ENCODE measurements at places on chromosomes 13 and 19.

DNA sequence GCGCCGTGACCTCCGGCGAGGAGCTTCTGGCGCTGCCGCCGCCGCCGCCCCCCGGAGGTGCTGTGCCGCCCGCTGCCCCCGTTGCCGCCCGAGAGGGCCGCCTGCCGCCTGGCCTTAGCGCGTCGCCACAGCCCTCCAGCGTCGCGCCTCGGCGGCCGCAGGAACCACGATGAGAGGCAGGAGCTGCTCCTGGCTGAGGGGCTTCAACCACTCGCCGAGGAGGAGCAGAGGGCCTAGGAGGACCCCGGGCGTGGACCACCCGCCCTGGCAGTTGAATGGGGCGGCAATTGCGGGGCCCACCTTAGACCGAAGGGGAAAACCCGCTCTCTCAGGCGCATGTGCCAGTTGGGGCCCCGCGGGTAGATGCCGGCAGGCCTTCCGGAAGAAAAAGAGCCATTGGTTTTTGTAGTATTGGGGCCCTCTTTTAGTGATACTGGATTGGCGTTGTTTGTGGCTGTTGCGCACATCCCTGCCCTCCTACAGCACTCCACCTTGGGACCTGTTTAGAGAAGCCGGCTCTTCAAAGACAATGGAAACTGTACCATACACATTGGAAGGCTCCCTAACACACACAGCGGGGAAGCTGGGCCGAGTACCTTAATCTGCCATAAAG, 4.8 kb downstream of the PDX1 start:
- no peak for DNase-seq

- DNase-seq, result no peak
Measured at GRCh38 chr13:67642657-67643056, 412.5 kb upstream of the PCDH9 start.

GRCh38 chr13:47256618-47257017, 359.8 kb upstream of the HTR2A start:
- no peak for DNase-seq

GRCh38 chr13:29115842-29116241, 295.7 kb downstream of the MTUS2 start:
- no peak for DNase-seq

- DNase-seq, result no peak
Measured at GRCh38 chr13:79667771-79668170, 186.8 kb downstream of the NDFIP2 start.

GRCh38 chr19:55027472-55028337, 10.4 kb downstream of the GP6 start:
- DNase-seq, result no peak

GRCh38 chr19:34654796-34655195, 22.2 kb downstream of the SCGB2B2 start:
- DNase-seq, result no peak

GRCh38 chr13:110700641-110701040, 5.3 kb downstream of the CARS2 start:
- no peak for DNase-seq
